NCI-H82 (cell line): ENCODE measurements at places on chromosomes 5 and 9.

- no peak for DNase-seq
Observed at GRCh38 chr9:111350556-111350955, 20.5 kb upstream of the OR2K2 start.

DNA sequence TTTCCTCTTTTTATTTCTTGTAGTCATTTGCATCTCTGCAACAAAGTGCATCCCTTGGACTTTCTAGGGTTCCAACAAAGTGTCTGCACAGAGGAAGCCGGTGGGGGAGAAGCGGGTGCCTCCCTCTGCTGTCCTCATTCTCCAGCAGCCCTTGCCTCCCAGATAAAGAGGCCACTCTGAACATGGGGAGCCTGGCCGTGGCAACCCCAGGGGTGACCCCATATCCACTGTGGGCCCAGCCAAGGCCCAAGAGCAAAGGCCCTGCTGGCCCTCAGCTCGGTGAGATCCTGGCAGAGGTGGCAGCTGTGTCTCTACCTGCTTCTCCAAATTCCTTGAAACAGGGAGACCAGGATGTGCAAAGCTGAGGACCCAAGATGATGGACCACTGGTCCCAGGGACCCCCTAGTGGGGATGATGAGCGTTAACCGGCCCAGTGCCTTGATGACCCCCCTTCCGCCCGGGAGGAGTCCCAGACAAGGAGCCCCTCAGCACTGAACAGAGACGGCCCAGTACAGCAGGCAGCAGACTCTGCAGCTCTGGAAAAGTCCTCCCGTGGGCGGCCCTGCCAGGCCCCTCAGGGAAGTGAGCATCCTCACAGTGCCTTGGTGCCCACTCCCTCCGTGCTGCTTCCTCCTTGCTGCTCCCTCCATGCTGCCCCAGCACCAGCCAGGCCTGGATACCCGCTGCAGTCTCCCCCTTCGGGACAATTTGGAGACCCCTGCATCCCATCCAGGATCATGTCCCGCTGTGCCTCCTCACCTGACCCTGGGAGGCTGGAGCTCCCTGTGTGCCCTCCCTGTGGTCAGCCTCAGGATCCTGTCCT is 62.5 kb downstream of the MRPL36 start:
- no peak for DNase-seq

- DNase-seq = no peak
Observed at GRCh38 chr9:122975196-122975595, 34.4 kb downstream of the RABGAP1 start.

DNA sequence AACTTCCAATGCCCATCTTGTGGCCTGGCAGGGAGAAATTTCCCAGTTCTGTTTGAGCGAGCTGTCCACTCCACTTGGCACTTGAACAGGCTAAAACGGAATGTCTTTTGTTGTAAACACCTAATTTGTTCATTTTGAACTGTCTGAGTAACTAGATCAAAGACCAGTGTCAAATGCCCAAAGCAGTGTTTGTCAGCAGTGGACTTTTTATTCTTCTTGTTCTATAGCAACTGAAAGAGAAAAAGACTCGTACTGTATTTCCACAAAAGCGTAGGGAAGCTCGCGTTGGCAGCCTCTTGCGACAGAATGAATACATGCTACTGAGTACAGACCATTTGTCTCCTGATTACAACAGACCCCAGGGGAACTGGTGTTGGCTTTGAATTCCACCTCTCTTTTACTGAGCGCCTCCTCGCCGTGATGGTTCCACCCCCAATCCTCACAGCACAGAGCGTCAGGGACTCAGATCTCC is 601.8 kb upstream of the ZNF608 start:
- DNase-seq = no peak

DNA sequence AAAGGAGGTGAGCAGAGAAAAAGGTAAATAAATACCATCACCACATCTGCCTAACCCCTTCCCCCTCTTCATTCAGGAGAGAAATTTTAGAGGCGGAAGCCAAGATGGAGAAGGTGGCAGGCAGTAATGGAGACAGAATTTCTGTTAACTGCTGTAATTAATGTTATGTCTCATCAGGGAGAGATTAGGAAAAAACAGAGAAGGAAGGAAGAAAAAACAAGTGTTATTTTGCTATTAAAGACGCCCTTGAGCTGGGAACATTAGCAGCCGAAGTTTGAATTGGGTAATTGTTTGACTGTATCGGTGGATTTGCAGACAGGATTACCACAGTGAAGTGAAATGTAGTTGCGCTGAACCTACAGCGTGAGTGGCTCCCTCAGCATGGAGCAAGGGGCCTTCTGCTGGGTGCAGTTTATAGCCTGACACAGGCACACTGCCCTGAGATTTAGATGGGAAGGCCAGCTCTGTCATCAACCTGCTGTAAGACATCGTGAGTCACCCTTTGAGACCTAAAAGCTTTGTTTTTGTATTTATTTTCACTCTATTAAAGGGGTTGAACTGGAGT is 136.3 kb downstream of the ASTN2 start:
- DNase-seq = peak; percentile 74

GRCh38 chr5:93926831-93927620 is 185.6 kb upstream of the POU5F2 start:
- peak; percentile 48 for DNase-seq

- no peak for DNase-seq
Observed at GRCh38 chr9:90058182-90058763, 453.5 kb downstream of the GADD45G start.

GRCh38 chr5:88666761-88667495 is 216.1 kb downstream of the MEF2C start:
- no peak for DNase-seq

DNA sequence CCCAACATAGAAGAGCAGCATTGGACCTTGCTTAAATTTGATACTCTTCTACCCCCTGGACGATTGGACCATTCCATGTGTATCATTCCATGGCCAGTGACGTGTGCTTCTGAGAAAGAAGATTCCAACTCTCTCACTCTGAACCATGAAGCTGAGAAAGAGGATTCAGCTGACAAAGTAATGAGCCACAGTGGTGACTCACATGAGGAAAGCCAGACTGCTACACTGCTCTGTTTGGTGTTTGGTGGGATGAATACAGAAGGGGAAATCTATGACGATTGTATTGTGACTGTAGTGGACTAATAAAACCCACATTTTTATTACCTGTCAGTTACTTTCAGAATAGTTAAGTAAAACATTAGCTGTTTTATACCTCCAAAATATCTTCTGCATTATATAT is 7.5 kb downstream of the HSPA5 start:
- no peak for DNase-seq

- no peak for DNase-seq
Observed at GRCh38 chr5:140393738-140394137, 7.9 kb upstream of the ANKHD1 start.

DNA sequence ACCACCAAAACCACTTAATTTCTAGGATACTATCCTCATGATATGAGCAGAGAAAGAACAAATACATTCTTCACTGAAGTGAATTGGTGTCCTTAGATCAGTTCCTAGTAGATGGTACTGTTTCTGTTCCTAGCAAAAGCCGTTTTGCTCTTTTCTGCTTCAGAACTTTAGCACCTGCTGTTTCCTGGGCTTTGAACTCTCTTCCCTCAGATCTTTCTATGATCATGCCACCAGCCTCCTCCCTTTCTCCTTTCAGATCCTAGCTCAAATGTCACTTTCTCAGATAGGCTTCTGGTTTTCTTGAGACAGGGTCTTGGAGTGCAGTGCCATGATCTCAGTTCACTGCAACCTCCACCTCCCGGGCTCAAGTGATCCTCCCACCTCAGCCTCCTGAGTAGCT is 118.0 kb downstream of the EGFLAM start:
- no peak for DNase-seq

DNA sequence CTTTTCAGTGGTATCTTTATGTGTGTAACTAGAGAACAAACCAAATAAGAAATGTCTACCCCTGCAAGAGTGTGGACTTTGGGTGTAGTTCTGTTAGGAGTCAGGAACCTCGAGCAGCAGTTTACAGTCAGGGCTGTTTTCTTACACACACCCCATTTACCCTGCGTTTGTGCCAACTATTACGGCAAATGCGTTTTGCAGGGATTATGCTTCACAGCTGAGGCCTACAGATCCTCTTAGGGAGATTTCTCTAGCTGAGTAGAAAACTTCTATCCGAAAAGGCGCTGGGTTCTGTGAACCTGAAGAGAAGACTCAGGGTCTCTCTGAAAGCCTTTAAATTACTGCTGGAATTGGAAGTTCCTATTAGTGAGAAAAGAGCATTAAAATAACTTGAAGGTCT is 51.4 kb downstream of the ACER2 start:
- DNase-seq = peak; percentile 86

DNA sequence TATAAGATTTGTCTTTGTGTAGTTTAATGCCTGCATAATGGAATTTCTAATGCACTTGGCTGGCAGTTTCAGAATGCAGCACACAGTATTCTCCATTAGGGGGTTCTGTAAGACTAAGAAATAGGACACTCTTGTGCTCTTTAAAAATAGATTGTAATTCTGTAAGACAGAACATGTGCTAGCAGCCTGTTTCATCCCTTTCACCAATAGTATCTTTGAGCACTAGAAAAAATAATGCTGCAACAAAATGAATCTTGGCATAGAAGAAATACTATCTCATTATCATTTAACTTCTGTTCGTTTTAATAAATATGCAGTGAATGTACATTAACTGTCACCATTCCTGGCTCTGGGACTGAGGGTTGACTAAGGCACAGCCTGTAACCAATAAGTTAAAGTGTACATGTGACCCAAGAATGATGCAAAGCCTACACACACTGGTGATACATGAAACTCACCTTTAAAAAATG is 23.8 kb upstream of the ZNF622 start:
- peak; percentile 61 for DNase-seq
